T-helper 17 cell (primary cell): ENCODE measurements at places on chromosomes 7 and 10. TPM values are rescaled to one million over a fixed set of nuclear protein-coding genes. Genes with fewer than 3 reads are reported as not detected.
A peak's percentile ranks its signal among the peaks of the same experiment; 100 is the strongest.

DNA sequence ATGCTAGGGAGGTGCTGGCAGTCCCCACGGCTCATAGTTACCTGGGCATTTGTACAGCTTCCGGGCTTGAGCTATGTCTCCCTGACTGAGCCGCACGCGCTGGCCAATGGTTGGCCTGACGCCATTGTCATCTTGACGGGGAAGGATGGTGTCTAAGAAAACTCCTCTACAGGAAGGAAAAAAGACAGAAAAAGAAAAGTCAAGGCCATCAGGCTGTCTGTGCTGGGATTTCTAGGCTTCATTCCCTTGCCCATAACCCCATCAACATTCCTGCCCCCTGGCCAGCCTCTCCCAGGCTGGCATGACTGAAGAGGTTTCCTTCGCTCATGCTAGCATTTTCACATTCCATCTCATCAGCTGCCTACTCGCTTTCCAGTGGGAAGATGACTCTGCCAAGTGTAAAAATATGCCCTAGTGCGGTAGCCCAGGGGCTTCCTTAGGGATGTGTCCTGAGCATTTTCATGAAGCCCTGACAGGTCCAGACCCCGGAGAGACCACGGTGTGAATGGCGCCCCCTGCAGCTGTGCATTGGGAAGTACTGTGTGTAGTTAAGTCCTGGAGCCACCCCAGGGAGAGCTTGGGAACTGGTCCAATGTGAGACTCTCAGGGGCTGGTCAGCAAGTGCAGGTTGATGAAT, 54.5 kb upstream of the OPALIN start:
- H3K4me1 ChIP-seq: peaks cover 3% of the 10 kb centered on the region
- H3K27ac ChIP-seq: no peak overlapping the region
- peaks cover 42% of the 10 kb centered on the region for H3K27me3 ChIP-seq
- H3K4me3 ChIP-seq: no peak overlapping the region
- no peaks in the 10 kb centered on the region for H3K36me3 ChIP-seq

The GIMAP8 gene
- 12.0 TPM for total RNA-seq

- H3K27ac ChIP-seq: peak overlapping the region; percentile 2
- peaks cover 53% of the 10 kb centered on the region for H3K4me1 ChIP-seq
- no peaks in the 10 kb centered on the region for H3K27me3 ChIP-seq
- no peak for DNase-seq
- H3K36me3 ChIP-seq: no peaks in the 10 kb centered on the region
- no peak overlapping the region for H3K4me3 ChIP-seq
These were observed 83.0 kb downstream of the SGMS1 start for GRCh38 chr10:50540826-50541122.

The SRRM3 gene
- not detected for total RNA-seq

The RAB11FIP2 gene
- total RNA-seq: 29.5 TPM

- no peak overlapping the region for H3K4me3 ChIP-seq
- peaks cover 34% of the 10 kb centered on the region for H3K27me3 ChIP-seq
- no peaks in the 10 kb centered on the region for H3K36me3 ChIP-seq
- no peak overlapping the region for H3K27ac ChIP-seq
These were observed 10.5 kb upstream of the MTPAP start for GRCh38 chr10:30359373-30360206.

GRCh38 chr7:28301148-28301641, 111.1 kb upstream of the CREB5 start:
- no peaks in the 10 kb centered on the region for H3K36me3 ChIP-seq
- H3K4me1 ChIP-seq: peaks cover 4% of the 10 kb centered on the region
- DNase-seq: no peak
- H3K27me3 ChIP-seq: peaks cover 11% of the 10 kb centered on the region

DNA sequence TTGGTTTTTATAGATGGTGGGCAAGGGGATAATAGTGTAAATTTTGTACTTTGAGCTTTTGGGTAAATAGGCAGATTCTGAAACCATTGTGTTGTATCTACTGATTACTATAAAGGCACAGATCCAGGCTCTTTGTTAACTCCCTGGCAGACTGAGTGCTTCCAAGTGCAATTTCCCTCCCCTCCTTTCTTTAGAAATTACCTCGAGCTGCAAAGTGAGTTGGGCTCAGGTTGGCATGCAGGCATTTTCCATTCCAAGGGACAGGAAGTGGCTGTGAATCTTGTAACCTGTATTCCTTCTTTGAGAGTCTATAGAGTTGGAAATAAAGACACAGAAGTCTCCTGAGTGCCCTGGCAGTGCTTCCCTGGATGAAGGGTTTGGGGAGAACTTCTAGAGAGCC, 494.2 kb upstream of the GALNT17 start:
- no peak for DNase-seq
- no peaks in the 10 kb centered on the region for H3K27me3 ChIP-seq
- no peak overlapping the region for H3K27ac ChIP-seq
- peaks cover 9% of the 10 kb centered on the region for H3K4me1 ChIP-seq

The HKDC1 gene
- 1.7 TPM for total RNA-seq
